Activated CD4-positive, alpha-beta T cell treated with anti-CD3 and anti-CD28 coated beads, Interleukin-2, Interleukin-4, amounts not matched to agents 100 ng/mL and 50 ng/mL, durations not matched to agents 16 hours and 8 hours (primary cell): ENCODE measurements at places on chromosomes 6 and 20.
A peak's percentile ranks its signal among the peaks of the same experiment; 100 is the strongest.

DNA sequence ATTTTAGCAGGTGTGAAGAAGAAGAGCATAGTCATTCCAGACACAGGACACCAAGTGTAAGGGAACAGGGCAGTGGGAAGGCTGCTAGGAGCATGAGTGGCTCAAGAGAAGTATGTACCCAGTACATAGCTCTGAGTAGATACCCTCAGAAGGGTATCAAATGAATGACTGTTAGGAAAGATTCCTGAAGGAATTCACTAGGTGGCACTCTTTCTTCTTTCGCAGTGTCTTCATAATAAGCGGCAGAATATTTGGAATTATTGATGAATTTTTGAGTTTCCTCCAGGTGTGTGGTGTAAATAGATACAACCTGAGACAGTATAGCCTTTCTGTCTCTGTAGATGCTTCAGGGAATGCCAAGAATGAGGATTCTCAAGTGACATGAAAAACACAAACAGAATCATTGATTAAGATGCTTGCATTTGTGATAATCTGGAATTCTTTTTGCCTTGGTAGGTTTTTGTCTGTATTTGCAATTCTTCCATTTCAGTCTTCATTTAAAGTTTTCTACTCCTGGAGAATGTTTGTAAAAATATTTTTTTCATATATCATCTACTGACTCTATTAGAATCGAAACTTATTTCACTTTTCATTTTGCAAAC lies 264.3 kb upstream of the RIMS1 start:
- DNase-seq = no peak

- DNase-seq = no peak
Observed at GRCh38 chr6:95208621-95209020, 368.7 kb upstream of the MANEA start.

DNA sequence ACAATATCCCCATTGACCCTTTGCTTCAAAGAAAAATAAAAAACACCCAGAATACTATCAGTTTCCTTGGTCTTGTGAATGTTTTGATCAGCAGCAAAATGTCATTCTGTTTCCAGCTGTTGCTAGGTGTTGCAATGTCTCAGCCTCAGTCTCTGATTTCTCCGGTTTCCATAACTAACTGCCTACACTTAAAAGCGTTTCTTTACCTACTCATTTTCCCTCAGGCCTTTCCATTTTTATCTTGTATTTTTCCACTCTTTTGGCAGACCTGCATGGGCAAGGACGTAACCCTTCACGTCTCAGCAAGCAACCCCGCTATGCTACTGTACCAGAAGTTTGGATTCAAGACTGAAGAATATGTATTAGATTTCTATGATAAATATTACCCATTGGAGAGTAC lies 49.4 kb downstream of the KAT14 start:
- no peak for DNase-seq

DNA sequence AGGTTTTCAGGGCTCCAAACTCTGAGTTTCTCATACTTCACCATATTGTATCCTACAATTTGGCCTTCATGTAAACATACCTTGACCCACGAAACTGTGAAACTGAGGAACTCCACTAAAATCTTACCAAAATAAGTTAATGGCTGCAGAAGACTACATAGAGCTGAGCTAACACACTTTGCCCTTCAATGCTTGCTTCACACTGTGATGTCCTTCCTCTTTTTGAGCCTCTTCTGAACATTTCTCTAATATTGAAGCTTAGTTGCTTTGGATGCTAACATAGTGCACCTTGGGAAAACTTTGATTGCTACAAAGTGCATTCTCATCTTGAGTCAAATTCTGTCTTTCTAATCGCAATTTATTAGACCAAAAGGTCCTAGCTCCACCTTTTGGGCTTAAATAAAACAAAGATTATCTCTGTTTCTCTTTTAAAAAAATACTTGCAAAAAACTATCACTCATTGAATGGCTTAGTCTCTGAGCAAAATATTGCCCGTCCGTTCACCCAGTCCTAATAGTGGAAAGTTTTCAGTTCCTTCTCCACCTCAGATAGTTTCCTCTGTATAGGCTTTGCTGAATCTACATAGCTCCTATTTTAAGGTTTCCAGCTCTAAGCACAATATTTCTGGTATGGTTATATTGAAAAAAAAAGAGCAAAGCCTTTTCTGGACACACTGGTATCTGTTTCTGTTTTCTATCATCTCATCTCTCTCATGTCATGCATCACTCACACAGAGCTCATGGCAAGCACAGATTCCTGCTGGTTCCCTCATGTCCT lies 494.6 kb downstream of the RFPL4B start:
- no peak for DNase-seq

GRCh38 chr20:51023617-51024155 lies 779 bp upstream of the KCNG1 start:
- DNase-seq = no peak

DNA sequence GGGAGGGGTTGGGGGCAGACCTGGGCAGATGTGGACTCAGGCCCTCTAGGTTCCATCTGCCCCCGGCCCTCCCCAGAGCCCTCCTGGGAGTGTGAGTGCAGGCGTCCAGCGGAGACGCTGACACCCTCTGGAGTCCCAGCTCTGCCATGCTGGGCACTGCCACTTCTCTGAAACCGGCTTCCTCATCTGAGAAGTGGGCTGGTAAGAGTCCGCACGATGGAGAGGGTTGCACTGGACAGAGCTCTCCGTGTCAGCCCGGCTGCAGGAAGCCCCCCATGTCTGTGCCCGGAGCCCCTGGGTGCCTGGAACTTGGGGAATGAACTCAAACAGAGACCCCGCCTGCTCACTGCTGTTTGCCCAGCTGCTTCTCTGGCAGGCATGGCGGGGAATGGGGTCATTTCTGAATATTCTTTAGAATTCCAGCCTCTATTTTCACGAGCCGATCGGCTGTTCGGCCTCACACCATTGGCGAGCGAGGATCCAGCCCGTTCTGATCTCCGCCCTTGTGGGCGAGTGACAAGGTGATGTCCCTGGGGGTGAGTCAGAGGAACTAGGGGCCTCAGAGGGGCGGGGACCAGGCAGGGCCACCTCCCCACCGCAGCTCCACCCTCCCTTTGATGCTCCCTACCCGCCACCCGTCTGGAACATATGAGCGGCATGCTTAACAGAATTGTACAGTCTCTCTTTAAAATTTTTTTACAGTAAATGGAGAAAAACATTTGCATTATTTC lies 47.8 kb upstream of the GATA5 start:
- peak; percentile 49 for DNase-seq

DNA sequence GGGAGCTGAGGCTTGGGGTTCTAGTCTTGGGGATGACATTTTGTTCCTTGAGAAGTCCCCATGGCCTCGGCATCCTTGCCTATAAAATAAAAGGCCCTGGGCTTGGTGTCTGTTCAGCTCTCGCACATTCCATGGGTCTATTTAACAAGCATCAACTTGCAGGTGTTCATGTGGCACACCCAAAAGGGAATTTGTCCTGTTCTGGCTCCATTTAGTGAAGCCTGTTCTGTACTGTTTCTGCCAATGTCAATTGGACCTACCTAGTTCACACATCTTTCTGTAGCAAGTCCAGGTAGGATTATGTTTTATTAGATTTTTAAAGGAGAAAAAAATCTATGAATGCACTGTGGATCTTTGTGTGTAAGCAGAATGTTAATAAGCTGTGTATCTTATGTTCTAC lies 262.0 kb downstream of the HIVEP2 start:
- DNase-seq = no peak

DNA sequence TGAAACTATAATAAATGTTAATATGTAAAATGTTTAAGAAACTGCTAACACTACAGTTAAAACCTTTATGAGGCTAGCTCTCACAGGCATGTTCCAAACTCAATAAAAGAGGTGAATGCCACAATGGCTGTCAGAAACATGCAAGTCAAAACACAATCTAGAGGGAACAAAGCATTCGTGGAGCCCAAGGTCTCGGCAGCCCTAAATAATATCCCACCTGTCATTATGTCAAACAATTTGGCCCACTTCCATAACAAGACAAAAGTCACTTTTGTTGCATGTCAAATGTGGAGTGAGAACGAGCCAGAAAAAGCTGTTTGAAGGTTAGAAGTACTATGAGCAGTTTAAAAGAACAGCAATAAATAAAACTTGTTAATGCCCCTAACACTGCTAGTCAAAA lies 181.9 kb downstream of the GMDS start:
- DNase-seq = no peak

DNA sequence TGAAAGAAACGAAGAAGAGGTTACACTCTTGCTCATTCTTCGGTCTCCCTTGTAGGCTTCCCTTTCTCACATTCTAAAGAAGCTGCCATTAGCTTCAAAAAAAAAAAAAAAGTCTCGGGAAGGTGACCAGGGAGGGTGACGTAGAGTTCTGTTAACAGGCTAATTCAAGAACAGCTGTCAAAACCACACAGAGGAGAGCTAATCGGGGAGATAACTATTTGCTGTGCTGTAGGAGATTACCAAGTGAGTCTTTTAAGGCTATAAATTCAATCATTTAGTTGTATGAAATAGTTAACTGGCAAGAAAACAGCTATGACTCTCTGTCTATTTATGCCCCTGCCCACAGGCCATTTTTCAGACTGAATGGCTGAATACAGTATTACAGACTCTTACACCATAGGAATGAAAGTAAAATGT lies 256.8 kb downstream of the SYNE1 start:
- DNase-seq = no peak

- DNase-seq = no peak
Observed at GRCh38 chr6:25388776-25389175, 109.6 kb downstream of the CARMIL1 start.

GRCh38 chr6:95648636-95649035 lies 71.3 kb downstream of the MANEA start:
- DNase-seq = peak; percentile 0

GRCh38 chr6:111824608-111825337 lies 48.5 kb downstream of the FYN start:
- DNase-seq = peak; percentile 59

- DNase-seq = no peak
Observed at GRCh38 chr6:64482631-64483030, 847.0 kb downstream of the PHF3 start.

- no peak for DNase-seq
Observed at GRCh38 chr20:38973107-38973506, 11.0 kb downstream of the DHX35 start.

- no peak for DNase-seq
Observed at GRCh38 chr20:33589059-33589458, 73.1 kb upstream of the C20orf144 start.

- no peak for DNase-seq
Observed at GRCh38 chr20:23697947-23698346, 9.1 kb upstream of the CST4 start.

DNA sequence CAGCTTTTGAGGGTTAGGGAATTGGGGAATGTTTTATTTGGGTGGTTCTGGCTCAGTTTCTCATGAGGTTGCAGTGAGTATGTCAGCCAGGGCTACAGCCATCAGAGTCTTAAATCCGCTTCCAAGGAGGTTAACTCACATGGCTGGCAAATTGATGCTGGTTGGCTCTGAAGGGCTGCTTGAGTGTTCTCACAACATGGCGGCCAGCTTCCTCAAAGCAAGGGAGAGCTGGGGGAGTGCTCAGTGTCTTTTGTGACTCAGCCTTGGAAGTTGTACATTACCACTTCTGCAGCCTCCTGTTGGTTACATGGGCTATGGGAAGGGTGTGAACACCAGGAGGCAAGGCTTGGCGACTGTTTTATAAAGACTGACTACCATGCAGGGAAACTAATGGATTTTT lies 17.8 kb upstream of the PPP1R3G start:
- no peak for DNase-seq

- DNase-seq = no peak
Observed at GRCh38 chr6:43699564-43700186, 12.1 kb upstream of the MRPS18A start.

DNA sequence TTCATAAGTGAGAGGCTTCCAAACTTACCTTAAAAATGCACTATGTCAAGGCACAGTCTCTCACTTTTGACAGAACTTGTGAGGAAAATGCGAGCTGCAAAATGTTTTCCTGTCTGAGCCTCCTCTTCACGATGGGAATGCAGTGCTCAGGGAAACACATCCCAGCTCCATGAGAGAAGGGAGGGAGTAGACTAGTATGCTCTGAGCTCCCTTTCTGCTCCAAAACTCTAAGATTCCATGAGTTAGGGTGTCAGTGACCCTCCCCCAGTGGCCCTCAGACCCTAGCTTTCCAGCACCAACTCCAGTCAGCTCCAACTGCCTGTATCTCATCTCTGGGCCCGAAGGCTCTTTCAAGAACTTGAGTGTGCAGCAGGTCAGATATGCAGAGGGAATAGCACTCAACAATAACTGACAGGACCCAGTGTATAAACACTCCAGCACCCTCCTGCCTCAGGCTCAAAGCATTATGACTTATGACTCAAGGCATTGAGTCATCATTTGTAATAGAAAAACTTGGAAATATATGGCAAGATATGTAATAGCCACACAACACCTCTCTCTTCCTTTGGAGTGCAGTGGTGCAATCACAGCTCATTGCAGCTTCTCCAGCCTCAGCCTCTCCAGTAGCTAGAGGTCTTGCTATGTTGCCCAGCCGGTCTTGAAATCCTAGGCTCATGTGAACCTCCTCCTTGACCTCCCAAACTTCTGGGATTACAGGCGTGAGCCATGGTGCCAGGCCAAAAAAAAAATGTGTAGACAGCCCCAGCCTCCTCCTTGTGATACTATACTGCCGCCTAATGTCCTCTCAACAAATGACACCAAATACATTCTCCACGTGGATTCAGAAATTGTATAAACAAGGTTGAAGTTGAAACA lies 16.7 kb upstream of the ENTPD6 start:
- peak; percentile 44 for DNase-seq

DNA sequence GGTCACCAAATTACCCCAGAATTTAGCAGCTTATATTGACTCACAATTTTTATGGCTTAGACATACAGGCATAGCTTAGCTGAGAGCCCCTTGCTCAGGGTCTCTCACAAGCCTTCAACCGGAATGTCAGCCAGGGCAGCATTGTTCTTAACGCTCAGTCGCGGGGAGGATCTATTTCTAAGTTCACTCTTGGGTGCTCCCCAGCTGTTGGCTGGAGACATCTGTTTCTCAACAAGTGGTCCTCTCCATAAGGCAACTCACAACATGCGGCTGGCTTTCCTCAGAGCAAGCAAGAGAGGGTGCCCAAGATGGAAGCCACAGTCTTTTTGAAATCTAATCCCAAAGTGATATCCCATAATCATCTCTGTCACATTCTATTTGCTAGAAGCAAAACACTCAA lies 46.6 kb downstream of the SLX4IP start:
- no peak for DNase-seq

DNA sequence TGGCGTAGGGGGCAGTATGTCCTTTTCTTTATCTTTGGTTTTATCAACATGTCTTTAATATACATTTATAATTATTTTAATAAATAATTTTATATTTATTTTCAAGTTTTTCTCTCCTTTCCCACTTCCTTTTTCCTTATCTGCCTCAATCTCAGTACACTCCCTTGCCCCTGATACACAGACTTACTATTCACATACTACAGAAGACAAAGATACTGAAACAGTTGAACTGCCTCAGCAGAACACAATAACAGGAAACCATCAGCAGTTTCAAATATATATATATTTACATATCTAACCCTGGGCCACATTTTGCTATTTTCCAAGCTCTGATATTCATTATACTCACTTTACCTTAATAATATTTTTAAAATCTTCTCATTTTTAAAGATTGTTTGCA lies 19.8 kb downstream of the IBTK start:
- DNase-seq = no peak

GRCh38 chr20:61523145-61523544 lies 271.1 kb downstream of the CDH4 start:
- DNase-seq = no peak
